Natural killer cell treated with Interleukin-12 subunit alpha and Interleukin-12 subunit beta and Interleukin-15 and Interleukin-18, amount 100 ng/mL, for 72 hours (primary cell): ENCODE measurements at places on chromosomes 7 and 10.

DNA sequence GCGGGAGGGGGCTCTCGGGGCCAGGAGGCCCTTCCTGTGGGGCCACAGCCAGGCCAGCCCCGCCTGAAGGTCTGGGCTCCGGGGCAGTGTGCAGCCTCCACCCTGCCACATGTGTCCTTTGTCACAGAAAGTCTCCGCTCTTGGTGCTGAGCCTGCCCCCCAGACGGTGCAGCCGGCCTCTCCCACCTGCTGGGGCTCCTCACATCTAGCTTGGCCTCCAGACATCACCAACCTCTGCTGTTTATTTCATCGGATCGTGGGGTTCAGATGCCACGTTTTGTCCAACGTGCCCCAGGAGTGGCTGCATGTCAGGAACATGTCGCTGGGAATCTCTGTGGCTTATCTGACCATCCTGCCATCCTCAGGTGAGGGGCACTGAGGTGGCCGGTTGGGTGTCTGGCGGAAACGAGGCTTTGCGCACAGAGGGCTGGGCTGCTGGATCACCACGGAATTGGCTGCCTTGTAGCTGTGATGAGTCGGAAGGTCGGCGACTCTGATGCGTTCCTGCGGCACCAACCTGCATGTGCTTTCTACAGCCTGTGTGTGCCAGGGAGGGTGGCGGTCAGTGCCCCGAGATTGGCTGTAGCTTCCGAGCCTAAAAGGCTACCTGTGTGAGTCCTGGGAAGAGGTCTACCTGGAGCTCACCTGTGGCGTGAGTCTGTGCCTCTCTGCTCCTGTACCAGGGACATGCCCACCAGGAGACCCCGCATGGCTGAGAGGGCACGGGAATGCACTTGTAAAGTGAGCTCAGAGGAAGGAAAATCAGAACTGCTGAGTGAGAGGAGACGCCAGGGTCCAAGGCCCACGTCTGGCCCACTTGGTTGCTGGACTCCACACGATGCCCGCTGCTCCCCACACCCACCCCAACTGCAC, 316.4 kb downstream of the DNAJB6 start:
- DNase-seq, result peak; percentile 50

DNA sequence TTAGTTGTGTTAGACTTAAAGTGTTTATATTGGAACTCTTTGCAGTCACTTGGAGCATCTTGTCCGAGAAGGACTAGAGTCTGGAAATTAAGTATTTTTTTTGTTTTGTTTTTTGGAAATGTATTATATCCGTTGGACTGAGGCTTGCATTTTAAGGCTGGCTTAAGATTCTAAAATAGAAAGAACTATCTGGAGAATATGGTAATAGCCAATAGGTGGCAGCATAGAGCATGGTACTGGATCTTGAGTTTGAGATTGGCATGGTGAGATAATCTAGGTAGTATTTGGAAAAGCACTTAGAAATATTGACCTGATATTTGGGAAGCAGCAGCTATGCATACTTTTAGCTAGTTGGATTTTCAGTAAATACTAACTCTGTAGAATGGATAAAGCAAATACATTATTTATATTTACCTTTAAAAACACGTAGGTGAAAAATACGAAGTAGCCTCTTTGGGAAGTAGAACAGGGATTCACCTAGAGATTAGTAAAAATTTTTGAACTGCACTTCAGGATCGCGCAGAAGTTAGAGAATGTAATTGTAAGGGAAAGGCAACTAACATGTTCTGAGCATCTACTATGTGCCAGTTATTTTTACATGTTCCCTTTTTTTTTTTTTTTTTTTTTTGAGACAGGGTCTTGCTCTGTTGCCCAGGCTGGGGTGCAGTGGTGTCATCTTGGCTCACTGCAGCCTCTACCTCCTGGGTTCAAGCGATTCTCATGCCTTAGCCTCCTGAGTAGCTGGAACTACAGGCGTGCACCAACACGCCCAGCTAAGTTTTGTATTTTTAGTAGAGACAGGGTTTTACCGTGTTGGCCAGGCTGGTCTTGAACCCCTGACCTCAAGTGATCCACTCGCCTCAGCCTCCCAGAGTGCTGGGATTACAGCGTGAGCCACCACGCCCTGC, 78.6 kb downstream of the LCOR start:
- DNase-seq, result no peak

DNA sequence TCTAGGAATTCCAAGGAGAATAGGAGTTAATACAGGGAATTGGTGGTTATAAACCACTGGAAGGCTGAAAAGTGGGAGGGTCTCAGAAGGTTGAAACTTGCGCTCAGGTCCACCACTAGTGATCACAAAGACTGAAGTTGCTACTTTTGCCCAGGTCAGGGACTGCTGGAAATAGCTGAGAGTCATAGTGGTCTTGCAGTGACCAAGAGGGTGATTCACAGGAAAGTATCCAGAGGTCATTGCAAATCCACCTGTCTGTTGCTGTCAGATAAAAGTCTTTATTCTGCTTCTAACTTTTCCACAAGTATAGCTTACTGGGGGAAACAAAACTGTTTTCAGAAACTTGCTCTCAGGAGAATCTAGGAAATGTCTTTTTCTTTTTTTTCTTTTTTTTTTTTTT, 211.5 kb upstream of the PRSS1 start:
- no peak for DNase-seq

- DNase-seq, result no peak
Observed at GRCh38 chr7:97006055-97006815, 882 bp downstream of the DLX6 start.

GRCh38 chr7:30604901-30605300, 10.2 kb downstream of the GARS1 start:
- DNase-seq, result no peak

DNA sequence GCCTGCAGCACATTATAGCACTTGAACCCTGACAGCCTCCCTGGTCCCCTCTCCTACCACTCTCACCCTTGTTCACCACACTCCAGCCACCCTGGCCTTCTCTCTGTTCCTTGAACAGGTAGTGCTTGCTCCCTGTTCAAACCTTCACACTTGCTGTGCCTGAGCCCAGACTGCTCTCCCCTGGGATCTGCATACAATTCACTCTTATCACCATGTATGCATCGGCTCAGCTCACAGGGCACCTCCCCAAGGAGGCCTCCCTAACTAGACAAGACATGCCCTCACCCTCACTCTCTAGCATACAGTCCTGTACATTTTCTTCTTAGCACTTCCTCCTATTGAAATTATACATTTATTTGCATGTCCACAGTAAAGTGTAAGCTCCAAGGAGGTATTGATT, 59.3 kb downstream of the FAM13C start:
- no peak for DNase-seq

- no peak for DNase-seq
Observed at GRCh38 chr10:33215635-33216034, 118.8 kb downstream of the NRP1 start.

DNA sequence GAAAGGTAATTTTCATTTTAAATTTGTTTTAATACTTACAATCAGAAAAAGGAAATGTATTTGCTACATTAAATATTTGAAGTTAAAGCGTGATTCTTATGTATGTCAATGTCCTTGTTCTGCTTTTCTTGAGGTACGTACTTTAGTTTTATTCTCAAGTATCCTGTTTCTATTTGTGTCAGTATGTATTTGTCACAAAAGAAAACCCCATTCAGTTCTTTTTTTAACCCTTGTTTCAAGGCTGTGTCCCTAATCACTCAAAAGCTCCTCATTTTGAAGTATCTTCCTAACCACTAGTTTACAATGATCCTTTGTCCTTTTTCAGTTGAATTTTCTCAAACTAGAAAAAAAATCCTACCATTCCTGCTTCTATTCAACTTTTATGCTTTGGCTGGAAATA, 25.2 kb downstream of the NHLRC2 start:
- DNase-seq, result no peak

DNA sequence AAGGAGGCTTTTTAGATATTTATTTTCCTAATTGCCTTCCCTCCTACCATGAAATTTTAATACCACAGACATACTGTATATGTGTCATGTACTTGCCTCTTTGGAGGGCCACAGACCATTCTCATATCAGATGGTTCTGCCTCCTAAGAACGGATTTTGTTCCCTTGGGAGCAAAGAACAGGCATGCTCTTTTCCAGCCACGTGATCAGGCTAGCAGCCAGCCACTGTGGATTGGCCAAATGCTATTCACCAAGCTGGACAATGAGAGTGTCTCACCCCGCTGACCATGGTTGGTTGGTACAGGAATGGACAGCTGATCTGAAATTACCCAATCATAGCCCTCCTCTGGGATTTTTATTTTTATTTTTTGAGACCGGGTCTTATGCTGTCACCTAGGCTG, 21.5 kb upstream of the CRHR2 start:
- DNase-seq, result peak; percentile 35

DNA sequence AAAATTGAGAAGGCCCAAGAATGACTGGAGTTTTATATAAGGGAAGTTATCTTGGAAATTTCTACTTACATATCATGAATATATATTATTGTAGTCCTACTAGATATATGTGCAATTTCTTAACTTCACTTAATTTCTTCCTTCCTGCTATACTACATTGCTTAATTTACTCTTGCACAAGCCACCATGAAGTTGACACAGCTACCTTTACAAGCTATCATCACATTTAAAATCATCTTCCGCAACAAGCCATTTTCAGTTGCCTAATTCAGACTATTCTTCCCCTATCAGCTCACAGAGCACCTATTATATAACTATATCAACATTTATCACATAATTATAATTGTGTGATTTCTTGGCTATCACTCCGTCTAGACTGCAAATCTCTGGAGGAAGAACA, 418.4 kb downstream of the PARD3 start:
- no peak for DNase-seq
